ENCODE measurements at places on chromosomes 6 and 20.

DNA sequence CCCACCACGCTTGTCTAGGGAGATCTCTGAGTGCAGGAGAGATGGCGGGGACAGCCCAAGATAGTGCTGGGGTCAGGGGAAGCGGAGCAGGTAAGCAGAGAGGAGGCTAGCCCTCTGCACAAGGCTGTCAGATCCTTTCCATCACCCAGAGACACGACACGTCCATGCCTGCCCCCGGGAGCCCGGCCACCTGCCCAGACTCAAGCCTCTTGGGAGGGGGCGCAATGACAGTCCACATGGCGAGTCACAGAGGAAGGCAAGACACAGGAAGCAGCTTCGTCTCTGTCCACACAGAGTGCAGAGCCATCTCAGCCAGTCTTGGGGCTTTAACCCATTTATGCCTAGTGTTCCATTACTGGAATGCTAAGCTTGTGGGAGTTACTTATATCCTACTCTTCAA lies 78.4 kb downstream of the PREX1 start:
- DNase-seq = no peak

DNA sequence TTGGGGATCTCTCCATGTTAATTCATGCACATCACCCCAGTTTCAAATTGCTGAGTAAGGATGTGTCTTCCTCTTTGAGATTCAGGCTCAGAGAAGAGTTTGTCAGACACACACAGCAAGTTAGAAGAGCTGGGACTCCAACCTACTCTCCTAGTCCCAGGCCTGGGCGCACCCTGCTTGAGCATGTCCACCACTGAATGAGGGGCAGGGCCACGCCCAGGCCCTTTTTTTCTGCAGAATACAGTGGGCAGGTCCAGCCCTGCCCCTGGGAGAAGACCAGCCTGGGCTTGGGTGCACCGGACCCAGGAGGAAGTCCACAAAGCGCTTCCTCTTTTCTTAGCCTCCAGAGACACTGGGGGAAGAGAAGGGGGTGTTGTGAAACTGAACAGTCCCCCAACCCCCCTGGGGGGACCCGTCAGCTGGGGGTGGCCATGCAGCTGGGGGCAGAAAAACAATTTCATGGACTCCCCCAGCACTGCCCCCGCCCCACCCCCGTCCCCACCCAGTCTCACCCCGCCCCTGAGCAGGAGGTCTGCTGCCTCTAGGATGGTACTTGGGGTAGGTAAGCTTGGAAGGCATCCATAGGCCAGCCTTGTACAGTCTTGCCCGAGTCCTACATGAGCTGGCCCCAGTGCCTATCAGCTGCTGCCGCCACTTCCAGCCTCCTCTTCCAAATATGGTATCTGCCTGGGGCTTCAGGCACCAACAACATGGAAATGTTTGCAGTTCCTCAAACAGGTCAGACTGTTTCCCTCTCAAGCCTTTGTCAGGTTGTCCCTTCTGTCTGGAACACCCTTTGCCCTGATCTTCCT lies 11.7 kb upstream of the HCK start:
- DNase-seq = no peak

GRCh38 chr20:58229198-58229798 lies 845 bp upstream of the ANKRD60 start:
- DNase-seq = no peak

DNA sequence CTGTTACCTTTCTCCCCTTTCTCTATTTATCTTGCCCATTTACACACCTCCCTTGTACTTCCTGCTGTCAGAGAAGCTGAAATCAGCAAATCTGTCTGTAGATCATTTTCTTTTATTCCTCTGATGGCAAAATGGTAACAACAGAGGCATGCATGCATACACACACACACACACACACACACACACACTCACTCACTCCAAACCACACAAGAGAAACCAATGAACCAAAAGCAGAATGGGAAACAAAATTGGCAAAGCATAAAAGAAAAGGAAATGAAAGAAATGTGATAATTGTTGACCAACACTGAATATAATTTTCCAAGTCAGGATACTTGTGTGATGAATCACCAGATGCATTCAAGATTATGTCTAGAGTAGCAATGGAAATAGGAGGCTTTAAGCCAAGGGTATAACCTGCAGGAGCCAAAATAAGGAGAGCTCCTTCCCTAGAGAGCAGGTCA lies 172.4 kb downstream of the PLCB4 start:
- no peak for DNase-seq

- no peak for DNase-seq
Observed at GRCh38 chr20:54510541-54511129, 35.2 kb downstream of the DOK5 start.

DNA sequence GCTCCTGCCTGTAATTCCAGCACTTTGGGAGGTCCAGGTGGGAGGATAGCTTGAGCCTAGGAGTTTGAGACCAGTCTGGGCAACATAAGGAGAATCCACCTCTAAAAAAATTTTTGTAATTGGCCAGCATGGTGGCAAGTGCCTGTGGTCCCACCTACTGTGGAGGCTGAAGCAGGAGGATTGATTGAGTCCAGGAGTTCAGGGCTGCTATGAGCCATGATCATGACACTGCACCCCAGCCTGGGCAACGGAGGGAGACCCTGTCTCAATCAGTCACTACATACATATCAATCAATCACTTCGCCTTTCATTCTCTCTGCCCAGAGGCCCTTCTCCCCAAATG lies 1.1 kb upstream of the STK38 start:
- no peak for DNase-seq

GRCh38 chr6:144338474-144338873 lies 53.3 kb downstream of the UTRN start:
- DNase-seq = no peak

DNA sequence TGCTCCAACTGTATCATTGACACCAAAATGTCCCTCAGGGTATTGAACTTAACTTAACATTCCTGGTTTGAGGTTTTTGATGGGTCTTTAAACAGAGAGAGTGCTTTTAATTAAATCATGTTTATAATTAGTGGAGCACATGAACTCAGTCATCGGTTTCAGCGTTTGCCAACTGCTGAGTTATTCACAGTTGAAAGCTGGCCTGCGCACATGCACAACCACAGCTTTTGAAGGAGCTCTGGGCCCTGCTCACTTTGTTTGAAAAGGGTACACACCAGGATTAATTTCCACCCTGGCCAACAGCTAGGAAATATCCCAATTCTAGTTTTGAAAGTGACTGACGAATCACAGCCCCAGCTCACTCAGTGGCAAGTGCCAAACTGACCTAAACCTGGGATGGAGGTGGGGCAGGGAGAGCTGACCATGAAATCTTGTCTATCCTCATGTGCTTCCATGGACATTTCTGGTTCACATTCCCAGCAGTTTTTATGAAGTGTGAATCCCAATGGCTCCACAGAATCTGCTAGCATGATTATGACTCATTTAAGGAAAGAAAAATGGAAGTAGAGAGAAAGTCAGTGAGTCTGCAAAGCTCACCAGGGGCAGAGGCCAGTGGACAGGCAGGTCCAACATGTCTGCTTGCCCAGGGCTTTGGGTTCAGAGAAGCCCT lies 247.8 kb downstream of the FNDC1 start:
- no peak for DNase-seq

DNA sequence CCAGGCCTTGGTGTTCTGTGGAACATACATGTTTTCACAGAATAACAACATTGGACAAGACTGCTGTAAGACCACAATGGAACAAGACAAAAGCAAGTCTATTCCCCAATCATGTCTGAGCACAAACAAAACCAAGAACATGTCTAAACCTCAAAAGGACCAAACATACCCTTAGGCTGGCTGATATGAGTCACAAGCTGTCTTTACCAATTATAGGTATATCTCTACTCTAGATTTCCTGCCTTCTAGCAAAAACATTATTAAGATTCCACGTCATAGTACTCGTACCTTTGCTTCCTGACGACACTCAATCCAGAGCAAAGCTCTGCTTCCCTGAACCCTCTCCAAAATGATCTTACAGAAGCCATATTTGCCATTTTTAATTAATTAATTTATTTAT lies 15.4 kb upstream of the L3MBTL1 start:
- DNase-seq = no peak

GRCh38 chr6:111339294-111339693 lies 143.7 kb downstream of the REV3L start:
- no peak for DNase-seq

DNA sequence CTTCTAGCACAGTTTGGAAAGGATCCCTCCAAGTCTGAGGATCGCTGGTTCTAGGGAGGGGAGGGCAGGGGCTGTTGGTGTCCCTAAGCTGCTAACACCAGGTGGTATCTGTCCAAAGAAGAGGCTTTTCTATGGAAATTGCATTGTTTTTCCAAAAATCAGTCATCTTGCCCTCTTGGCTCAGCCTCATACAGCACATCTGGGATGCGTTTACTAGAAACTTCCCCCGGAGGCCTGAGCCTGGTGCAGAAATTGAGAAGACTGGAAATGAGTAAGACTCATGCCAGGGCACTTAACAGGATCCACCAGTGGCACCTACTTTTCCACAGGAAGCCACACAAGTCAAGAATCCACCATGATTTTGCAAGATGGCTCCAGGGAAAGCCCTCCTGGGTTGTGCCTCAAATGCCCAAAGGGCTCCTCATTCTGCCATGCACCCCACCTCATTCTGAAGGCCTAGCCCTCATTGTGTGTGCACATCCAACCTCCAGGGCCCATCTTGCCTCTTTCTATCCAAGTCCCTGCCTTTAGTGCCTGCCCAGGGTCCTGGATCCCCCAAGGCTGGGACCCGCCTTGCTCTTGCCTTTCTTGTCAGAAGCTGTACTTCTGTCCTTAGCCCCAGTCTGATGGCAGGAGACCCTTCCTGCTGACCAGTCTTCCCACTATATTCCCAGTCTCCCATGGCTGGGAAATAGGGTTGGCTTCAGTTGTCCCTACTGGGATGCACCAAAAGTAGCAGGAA lies 97.6 kb downstream of the MRPL14 start:
- peak; percentile 19 for DNase-seq

DNA sequence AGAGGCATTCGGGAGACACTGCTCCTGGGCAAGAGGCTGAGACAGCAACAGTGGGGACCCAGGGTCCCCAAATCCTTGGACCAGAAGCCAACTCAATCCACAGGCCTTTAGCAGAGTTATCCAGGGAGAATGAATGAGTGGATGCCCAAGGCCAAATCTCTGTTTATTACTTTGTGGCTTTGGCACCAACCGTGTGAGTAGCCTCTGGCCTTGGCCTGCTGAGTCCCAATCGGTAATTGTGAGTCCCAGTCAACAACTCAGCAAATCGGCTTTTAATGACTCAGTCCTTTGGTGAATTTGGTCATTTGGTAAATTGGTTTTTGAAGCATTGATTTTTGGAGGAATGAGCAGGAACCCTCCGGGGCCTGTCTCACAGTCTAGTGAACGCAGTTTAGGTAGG lies 29.1 kb upstream of the ECI2 start:
- DNase-seq = no peak

GRCh38 chr20:23244156-23244915 lies 106.3 kb upstream of the NXT1 start:
- DNase-seq = no peak

DNA sequence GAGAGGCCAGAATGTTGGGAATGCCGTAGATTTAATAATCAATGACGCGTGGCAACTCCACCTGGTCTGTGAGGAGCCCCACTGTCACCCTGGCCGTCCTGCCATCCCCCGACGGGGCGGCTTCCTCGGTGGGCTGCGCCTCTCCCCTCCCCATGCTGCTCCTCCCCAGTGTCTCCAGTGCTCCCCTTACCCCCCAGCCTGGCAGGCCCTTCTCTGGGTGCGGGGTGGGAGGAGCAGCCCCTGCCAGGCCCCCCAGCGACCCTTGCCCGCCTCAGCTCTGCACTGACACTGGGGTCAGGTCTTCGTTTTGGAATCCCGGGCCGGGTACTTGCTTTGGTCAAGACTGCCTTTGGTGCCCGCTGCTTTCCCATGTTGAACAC lies 82.3 kb upstream of the FRMD1 start:
- DNase-seq = no peak

GRCh38 chr20:51120868-51121267 lies 98.0 kb upstream of the KCNG1 start:
- peak; percentile 42 for DNase-seq

GRCh38 chr6:73802366-73802765 lies 106.4 kb downstream of the CD109 start:
- no peak for DNase-seq

DNA sequence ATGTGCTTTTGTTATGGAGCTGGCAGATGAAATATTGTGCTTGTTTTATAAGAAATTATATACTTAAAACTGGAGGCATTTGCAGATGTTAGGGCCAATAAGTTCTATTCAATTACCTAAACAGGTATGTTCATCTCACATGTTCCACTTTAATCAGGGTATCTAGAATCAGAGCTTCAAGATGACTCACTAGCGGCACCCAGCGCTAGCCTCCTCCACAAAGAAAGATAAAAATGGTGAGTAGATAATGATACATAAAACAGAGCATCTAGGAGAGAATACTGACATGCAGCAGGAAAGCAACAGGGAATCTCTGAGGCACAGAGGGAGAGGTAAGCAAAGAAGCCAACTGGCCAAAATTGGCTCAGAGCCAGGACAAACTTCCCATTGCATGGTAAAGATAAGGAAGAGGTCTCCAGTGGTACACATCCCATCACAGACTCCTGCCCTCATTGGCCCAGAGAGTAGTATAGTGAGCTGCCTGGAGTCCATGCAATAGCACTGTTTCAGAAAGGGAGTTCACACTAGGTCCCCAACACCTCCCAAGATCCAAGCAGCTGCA lies 200.7 kb upstream of the SPTLC3 start:
- no peak for DNase-seq

- DNase-seq = no peak
Observed at GRCh38 chr6:108169464-108170331, 3.9 kb downstream of the NR2E1 start.

DNA sequence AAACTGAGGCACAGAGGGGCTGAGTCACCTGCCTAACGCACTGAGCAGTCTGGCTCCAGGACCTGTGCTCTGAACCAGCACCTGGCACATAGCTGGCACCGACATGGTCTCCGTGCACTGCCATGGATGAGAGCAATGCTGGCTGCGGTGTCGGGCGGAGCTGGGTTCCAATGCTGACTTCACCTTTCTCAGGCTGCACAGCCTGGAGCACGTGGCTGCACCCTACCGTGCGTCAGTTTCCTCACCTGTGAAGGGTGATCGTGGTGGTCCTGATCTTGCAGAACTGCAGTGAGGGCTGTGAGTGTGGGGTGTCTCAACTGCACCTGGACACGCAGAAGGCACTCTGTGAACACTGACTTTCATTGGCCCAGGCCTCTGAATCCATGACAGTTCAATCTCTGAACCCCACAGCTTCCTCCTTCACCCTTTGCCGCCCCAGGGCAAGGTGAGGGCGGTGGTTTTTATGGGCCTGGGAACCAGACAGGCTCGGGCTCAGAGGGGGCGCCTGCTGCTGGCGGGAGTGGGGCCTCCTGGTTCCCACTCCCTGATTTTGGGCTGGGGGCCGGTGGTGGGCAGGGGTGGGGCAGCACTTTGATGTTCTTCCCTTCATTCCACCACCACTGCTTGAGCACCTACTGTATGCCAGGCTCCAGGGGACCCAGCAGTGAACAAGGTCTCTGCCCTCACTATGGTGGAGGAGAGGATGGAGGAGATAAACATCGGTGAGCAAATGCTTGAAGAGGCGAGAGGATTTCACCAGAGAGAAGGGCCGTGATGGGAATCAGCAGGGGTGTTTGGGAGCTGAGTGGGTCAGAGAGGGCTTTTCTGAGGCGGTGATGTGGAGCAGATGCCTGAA lies 102.9 kb downstream of the CEBPB start:
- no peak for DNase-seq

All from uterus (tissue), 4 donors.